ENCODE measurements at places on chromosomes 13 and 19. TPM values are rescaled to one million over a fixed set of nuclear protein-coding genes. Genes with fewer than 3 reads are reported as not detected.

KIR3DL1 gene
- total RNA-seq: not detected

IL4I1 gene
- 8.2 TPM for total RNA-seq

PLIN5 gene
- not detected for total RNA-seq

CLEC17A gene
- under 0.01 TPM for total RNA-seq

OR7D4 gene
- not detected for total RNA-seq

ZNF433 gene
- 2.6 TPM for total RNA-seq

KLF5 gene
- 0.15 TPM for total RNA-seq

GGN gene
- total RNA-seq: 0.32 TPM

EFNA2 gene
- total RNA-seq: 0.97 TPM

SLC10A2 gene
- total RNA-seq: not detected

ZNF729 gene
- not detected for total RNA-seq

HS6ST3 gene
- total RNA-seq: 0.15 TPM

LINGO3 gene
- total RNA-seq: not detected

KCNJ14 gene
- total RNA-seq: 0.30 TPM

DHDH gene
- total RNA-seq: not detected

EFNB2 gene
- 112 TPM for total RNA-seq

CGB3 gene
- total RNA-seq: not detected

PLIN3 gene
- 86.6 TPM for total RNA-seq

PPP2R1A gene
- total RNA-seq: 90.0 TPM

SMAD9 gene
- 1.9 TPM for total RNA-seq

PTPRH gene
- total RNA-seq: 3.5 TPM

NKPD1 gene
- 0.30 TPM for total RNA-seq

FPR2 gene
- total RNA-seq: not detected

ACOD1 gene
- total RNA-seq: not detected

POLRMT gene
- total RNA-seq: 27.5 TPM

RNF17 gene
- total RNA-seq: not detected

SYT3 gene
- under 0.01 TPM for total RNA-seq

KASH5 gene
- not detected for total RNA-seq

KLF2 gene
- 5.3 TPM for total RNA-seq

NLRP11 gene
- total RNA-seq: not detected

ZNF30 gene
- total RNA-seq: 4.4 TPM

CYP4F2 gene
- not detected for total RNA-seq

MBOAT7 gene
- total RNA-seq: 83.9 TPM

IGFL4 gene
- not detected for total RNA-seq

JAK3 gene
- 1.6 TPM for total RNA-seq

KLK2 gene
- not detected for total RNA-seq

TMEM59L gene
- total RNA-seq: 0.15 TPM

SLC6A16 gene
- 0.15 TPM for total RNA-seq

CD79A gene
- total RNA-seq: not detected

KLK15 gene
- total RNA-seq: not detected

SYNGR4 gene
- total RNA-seq: not detected

IGFL3 gene
- 0.32 TPM for total RNA-seq

VSTM2B gene
- total RNA-seq: not detected

NCR1 gene
- 0.65 TPM for total RNA-seq

CALR3 gene
- not detected for total RNA-seq

COX6B1 gene
- total RNA-seq: 282 TPM

IL11 gene
- total RNA-seq: 2.6 TPM

EPS8L1 gene
- total RNA-seq: 5.9 TPM

ERFL gene
- total RNA-seq: not detected

TCF3 gene
- 70.8 TPM for total RNA-seq

ZSCAN22 gene
- 2.3 TPM for total RNA-seq

TNNI3 gene
- total RNA-seq: not detected

C19orf81 gene
- not detected for total RNA-seq

KCTD15 gene
- total RNA-seq: 110 TPM

PLA2G4C gene
- 33.7 TPM for total RNA-seq

ARL11 gene
- 0.32 TPM for total RNA-seq

LMTK3 gene
- total RNA-seq: 0.61 TPM

All from epithelial cell of umbilical artery (primary cell).